ENCODE measurements at places on chromosomes 12 and 14.

DNA sequence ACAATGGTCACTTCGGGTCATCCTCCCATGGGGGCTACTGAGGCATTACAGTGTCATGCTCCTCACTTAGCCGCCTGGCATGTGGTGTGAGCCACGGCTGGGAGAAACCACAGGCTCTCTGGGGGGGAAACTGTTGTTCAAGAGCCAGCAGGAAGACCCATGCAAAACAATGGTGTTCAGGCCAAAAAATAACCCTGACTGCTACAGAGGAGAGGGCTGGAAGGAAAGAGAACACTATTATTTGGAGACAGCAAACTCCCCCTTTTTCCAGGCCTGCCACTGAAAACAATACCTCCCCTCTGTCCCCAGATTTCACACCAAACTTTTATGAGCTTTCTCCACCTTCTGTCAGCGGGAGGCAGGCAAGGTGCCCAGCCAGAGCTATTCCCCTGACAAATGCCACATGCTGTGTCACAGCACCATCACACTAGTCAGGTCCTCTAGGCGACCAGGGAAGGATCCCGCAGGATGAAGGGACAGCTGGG is 83.7 kb downstream of the CHGA start:
- no peak for DNase-seq

DNA sequence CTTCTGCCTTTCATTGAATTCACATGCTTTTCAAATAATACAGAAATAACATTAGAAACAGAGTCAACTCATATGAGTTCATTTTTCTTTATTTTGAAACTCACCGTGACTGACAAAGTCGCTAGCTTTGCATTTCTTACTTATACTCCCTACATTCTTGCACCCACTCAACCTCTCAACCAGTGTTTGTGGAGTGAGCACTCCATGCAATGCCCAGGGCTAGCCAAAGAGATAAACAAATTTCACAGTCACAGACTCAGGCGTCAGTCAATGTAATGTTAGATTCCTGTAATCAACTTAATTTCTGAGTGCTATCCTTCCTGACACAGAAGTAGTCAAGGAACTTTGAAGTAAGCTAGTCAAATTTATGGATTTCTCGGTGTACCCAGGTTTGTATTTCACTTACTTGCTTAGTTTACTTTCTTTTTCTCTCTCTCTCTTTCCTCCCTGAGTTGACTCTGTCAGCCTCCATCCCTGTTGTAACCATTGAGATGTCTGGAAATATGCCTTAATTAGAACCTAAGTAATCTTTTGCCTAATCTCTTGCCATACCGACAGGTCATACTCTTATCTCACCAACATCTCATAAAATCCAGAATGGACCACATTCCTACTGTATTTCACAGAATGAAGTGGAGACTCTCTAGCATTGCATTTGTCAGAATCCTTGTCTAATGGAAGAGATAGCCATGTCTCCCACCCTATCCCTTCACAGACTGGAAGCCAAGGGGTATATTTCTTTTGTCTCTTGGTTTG is 413.0 kb downstream of the AEBP2 start:
- DNase-seq, result no peak

GRCh38 chr12:50934981-50935807 is 17.1 kb upstream of the HIGD1C start:
- no peak for DNase-seq

DNA sequence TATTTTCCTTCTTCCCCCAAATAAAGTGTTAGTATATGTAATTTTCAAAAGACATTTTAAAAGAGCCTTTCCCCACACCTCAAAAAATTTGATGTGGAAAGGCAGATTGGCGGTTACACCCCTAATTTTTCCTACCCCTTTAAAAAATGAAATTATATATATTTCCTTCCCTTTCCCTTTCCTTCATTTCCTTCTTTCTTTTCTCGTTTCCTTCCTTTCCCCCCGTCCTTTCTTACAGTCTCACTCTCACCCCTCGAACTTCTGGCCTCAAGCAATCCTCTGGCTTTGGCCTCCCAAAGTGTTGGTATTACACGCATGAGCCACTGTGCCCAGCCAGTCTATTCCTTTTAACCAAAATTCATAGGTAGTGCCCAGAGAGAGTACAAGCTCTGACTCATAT is 4.2 kb upstream of the UNC119B start:
- DNase-seq, result no peak

DNA sequence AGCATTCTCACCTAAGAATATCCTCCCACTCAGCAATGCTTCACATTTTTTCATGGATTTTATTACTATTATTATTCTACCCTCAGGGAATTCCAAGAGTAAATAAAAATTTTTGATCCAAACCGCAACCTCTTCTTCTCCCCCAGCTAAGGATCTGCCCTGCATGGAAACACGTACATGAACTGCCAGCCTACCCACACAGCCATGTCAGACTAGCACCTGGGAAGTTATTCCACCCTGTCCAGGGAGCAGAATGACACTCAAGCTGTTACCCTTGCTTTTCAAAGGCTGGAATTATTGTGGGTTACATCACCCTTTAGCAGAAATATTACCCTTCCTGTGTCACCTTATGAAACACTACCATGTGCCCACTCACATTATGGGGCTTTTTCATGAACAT is 227.3 kb upstream of the USP15 start:
- no peak for DNase-seq

DNA sequence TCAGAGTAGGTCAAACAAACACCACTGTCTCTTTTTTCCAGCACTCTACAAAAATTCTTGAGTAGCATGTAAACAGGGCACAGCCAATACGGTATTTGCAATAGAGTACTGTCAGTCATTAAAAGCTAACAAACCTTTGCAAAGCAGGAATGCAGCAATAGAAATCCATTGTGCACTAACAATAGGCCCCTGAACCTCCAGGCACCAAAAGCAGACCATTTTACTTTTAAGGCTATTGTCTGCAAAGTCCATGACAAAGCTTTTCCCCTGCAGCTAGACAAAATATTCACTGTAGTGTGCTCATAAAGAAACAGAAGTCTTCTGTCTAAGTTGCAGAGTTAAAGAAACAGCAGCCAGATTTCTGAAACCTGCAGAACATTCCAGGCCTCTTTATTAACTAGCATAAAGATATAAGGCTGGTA is 191.9 kb downstream of the SOX5 start:
- DNase-seq, result no peak

GRCh38 chr12:80925237-80925636 is 12.5 kb downstream of the LIN7A start:
- no peak for DNase-seq
